A673 (cell line): ENCODE measurements at places on chromosomes 7 and 10.

- peak; percentile 73 for DNase-seq
Measured at GRCh38 chr10:72736176-72736827, 44.4 kb downstream of the MCU start.

DNA sequence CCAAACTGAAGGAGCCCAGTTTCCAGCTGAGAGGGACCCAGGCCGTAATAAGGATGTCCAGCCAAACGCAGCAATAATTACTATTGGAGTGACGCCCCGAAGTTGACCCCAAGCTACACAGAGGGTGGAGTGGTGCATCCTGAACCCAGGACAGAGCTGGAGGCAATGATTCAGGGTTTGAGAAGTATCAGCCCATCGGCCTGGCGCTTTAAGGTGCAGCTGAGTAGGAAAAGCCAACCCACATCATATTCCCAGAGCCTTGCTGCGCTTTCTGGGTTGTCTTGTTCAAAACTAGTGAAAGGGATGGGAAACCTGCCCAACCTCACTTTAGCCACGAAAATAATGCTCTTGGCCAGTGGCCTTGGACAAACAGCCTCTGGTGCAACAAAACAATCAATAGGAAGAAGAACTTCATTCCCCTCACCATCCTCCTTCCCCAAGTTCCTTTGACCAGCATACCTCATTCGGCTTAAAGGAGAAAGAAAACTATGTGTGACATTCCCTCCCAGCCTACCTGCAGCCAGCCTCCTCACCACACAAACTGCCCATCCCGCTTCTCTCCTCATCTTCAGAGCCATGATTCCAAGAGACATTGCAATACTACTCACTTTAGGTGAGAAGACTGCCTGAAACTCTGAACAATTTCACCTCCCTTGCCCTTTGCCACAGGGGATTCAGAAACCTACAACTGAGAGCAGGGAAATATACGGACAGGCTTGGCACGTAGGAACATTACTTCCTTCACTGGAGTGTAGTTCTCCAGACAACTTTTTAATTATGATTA lies 217.2 kb upstream of the MKLN1 start:
- DNase-seq = peak; percentile 58

DNA sequence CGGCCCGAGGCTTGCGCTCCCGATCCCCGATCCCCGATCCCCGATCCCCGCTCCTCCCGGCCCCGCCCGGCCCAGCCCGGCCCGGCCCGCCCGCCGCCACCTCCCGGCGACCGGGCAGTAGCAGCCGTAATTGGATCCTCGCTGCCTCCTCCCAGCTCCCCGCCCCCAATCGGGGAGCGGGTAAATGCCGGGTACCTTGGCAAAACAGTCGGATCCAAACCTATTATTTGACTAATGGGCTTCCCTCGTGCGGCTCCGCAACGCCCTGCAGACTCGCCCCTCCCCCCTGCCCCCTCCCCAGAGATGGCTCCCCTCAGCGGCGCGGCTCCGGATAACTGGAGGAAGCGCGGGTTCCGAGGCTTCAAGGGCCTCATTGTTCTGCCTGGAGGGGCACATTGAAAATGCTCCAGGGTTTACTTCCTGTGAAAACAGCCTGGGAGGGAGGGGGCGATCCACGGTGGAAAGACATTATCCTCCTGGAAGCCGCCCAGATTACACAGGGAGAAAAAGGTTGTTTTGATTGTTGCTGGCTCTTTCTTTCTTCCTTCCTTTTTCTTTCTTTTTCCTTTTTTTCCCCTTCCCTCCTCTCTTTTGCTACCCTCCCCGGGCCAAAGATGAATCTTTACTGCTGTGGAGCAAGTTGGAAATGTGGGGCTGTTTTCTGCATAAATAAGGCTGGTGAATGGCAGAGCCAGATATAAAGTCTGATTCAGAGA lies 94.7 kb upstream of the ZMIZ1 start:
- peak; percentile 95 for DNase-seq

GRCh38 chr7:112937651-112938415 lies 147.6 kb upstream of the TMEM168 start:
- DNase-seq = no peak

GRCh38 chr10:11721806-11722205 lies 20.4 kb upstream of the ECHDC3 start:
- DNase-seq = no peak
